NAMALWA (cell line): ENCODE measurements at places on chromosomes 12 and 14.

DNA sequence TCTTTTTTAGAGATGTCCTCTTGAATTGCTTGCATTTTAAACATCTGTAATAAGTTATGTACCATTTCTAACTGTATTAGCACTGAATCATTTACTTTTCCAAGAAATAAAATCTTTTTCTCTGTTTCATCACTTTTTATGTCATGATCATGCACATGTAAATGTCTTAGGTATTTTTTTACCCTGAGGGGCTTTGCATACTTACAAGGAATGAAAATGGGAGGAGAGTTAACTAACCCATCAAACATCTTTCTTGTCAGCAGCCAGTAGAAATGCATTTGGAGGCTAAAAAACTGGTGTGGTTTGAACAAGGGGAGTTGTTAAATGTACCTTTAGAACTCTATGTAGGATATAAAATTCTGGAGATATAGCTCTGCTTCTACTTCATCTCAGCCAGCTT lies 1080.3 kb downstream of the GALC start:
- no peak for DNase-seq

GRCh38 chr14:53766106-53766505 lies 190.5 kb downstream of the BMP4 start:
- DNase-seq, result no peak

GRCh38 chr14:95774265-95775160 lies 60.6 kb upstream of the TCL1A start:
- peak; percentile 85 for DNase-seq

DNA sequence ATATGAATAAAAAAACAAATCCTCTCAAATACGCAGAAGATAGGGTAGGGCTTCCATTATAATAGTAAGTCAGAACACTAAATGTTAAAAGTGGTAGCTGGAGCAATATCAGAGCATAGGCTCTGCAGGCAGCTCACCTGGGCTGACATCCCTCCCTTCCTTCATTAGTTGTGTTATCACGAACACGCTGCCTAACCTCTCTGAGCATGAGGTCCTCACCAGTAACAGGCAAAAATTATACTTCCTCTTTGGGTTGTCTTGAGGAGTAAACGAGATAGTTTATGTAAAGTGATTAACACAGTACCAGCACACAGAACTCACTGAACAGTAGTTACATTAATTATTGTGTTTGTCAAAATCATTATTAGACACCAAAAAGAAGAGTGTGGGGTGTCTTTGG lies 154.3 kb downstream of the STXBP6 start:
- DNase-seq, result no peak

DNA sequence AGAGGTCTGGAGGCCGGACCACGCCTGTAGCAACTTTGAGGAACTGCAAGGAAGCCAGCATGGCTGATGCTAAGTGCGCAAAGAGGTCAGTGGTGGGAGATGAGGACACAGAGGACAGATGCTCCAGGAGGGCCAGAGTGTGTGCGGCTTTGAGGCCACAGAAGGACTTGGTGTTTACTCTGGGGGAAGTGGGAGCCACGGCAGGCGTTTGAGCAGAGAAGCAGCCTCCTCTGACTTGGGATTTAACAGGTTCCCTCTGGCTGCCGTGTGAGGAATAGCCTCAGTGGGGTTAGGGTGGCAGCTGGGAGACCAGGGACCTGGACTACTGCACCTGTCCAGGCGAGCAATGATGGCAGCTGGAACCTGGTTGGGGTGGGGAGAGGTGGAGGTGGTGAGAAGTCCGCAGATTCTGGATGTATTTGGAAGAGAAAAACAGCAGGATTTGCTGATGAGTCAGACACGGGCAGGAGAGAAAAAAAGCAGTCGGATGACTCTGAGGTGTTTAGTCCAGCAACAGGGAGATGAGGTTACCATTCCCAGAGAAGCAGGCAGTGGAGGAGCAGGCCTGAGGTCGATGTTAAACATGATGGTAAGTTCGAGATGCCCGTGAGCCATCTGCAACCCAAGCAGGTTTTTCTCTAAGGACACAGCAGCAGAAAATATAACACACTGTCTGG lies 143.5 kb downstream of the SCARB1 start:
- no peak for DNase-seq

DNA sequence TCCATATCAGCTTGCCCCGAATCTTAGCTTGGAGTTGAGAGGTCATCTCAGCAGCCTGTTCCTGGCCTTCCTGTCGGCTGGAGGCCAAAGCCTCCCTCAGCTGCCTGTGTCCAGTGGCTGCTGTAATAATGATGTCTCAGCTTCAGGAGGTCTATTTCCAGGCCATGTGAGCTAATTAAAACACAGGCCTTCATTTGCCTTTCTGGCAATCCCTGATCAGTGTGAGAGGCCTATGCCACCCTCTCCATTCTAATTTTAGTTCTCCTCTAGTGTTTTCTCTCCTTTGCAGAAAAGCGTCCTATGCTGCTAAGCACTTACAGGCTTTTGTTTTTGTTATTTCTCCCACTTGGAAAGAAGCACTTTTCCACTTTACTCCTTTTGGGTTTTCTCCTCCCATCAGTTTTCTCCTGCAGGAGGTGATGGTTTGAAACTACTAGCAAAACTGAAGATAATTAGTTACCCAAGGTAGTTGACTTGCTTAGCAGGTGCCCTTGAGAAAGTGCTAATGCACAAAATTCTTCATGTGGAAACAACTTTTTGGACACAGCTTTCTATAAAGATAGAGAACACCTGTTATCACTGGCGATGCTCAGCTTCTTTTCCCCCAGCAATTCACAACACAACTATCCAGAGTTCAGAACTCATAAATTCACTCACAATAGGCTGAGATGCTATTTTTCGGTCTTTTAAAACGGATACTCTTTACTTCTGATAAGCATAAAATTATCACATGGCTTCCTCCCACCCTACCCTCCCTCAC lies 255.3 kb upstream of the GARIN6 start:
- peak; percentile 72 for DNase-seq

DNA sequence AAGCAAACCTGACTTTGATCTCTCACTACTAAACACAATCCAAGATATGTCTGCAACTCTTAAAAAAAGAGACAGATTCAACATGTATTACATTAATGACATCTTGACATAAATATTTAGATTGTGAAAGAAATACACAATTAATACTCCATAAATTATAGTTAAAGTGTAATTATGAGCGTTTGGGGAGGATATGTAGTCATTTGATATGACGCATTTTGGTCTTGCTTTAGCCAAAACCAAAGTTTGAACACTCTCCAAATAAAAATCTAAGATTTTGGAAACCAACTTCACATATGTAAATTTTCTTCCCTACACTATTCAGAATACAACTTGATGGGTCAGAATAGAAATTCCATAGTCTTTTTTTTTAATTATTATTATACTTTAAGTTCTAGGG lies 1257.6 kb downstream of the SLC16A7 start:
- no peak for DNase-seq

GRCh38 chr14:55604900-55605418 lies 25.0 kb downstream of the KTN1 start:
- no peak for DNase-seq

GRCh38 chr12:47276621-47277309 lies 197.0 kb upstream of the AMIGO2 start:
- peak; percentile 7 for DNase-seq

DNA sequence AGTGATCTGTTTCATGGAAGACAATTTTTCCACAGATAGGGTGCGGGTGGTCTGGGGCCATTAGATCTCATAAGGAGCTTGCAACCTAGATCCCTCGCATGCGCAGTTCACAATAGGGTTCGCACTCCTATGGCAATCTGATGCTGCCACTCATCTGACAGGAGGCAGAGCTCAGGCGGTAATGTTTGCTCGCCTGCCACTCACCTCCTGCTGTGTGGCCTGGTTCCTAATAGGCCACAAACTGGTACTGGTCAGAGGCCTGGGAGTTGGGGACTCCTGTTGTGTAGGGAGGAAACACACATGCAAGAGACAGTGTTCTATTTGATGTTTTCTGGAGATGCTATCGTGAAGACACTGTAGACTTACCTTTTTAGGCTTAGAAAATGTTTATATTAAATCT lies 77.0 kb upstream of the FGD4 start:
- no peak for DNase-seq

DNA sequence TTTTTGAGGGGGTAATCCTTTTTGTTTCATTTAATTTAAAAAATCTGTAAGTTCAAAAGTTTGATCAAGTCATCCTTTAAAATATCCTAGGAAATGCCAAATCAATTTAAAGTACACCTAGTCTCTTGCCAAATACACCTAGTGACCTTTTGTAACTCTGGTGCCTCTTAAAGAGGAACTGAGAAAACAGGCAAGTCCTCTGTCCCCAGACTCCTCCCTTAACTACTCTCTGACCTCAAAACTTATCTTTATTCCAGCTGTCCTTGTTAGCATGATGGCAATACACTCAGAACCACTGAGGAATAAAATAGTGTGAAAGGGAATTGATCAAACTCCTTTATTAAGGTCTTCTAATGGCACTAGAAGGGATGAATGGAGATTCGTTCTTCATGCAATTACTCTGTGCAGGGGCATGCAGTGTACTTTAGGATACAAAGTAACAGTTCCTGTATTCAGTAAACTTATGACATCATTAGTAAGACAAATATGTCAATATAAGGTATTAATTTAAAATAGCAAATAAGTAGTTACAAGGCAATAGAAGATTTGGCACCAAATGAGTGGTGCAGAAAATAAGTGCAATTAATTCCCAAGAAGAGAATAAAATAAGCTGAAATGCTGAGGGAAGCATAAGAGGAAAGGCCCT lies 3.3 kb downstream of the FAR2 start:
- peak; percentile 19 for DNase-seq

GRCh38 chr12:50542448-50542847 lies 37.7 kb downstream of the DIP2B start:
- DNase-seq, result no peak

DNA sequence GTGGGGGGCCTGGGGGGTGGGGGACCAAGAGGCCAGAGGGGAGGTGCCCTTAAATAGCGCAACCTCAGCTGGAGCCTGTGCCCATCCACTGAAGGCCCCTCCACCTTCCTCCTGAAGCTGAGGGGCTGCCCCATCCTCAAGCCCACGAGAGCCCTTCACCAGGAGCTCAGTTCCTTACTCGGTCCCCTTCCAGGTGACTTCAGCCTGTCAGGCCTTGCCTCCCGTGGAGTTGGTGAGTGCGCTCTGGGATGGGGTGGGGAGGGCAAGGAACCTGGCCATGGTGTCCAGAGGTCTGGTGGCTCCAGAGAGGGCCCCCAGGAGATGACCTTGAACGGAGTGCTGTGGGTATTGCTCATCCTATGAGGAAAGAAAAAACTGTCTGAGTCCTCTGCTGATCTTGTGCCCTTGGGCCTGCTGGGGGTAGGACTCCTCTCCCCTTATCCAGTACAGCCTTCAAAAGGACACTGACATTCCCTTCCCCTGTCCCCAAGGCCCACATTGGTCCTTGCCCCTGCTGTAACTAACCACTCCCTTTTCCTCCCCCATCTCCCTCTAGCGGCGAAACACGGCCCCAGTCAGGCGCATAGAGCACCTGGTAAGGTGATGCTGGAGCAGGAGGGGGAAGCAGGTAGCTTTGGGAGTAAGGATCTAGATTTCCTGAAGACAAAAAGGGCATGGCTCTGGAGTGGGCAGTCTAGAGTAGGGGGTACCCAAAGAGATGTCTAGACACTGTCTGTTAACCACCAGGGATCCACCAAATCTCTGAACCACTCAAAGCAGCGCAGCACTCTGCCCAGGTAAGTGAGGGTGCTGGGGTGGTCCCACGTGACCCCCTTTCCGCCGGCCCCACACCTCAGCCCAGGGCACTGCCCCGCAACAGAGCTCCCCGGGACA lies 3.6 kb downstream of the TNS2 start:
- peak; percentile 76 for DNase-seq

- no peak for DNase-seq
Measured at GRCh38 chr12:49540229-49541139, 1.7 kb downstream of the KCNH3 start.

DNA sequence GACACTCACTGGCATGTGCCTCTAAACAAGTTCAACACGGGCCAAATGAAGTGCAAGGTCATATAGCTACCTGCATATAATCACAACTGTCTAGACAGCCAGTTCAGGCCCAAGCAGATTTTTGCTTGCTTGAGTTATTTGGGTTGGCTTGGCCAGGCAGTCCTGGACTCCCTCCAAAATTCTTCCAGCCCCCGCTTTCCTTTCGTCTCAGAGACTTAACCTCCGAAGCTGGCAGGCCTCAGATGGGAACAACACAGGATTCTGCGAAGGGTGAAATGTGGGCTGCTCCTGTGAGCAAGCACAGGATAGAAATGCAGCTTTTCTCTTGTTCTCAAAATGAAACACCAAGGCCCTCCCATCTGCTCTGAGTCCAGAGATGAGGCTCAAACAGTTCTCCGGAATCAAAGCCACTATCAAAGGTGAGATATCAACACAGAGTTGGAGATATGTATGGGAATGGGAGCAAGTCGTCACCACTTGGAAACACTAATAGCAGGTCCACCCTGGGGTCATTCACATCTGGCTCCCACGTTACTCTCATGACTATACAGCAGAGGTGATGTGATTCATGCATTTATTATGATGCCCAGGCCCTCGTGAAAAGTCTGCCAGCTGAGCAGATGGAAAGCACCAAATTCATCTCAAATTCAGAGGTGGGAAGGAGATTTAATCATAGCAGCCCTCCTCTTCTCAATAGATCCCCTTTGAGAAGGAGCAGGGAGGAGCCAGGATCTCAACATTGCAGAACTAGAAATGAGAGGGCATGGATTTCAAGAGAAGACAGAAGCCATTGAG lies 389.8 kb downstream of the NUAK1 start:
- no peak for DNase-seq

DNA sequence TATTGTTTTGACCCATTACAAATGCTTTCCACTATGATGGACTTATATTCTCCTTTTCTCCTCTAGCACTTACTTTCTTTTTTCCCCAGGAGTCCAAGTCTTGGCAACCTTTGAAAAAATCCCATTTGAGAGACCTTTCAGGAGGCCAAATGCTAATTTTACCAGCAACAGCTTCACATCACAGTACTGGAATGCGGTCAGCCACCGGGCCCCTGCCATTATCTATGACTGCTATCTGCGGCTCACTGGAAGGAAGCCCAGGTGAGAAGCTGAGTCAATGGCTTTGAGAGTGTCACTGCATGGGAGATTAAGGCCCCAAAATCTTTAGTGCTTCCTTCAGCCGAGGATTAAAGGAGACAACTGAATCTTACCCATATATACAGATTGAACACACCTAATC lies 64.2 kb downstream of the ERGIC2 start:
- DNase-seq, result no peak

GRCh38 chr14:40010961-40011360 lies 578.7 kb upstream of the FBXO33 start:
- DNase-seq, result no peak

- DNase-seq, result no peak
Measured at GRCh38 chr12:7145671-7146070, 15.5 kb downstream of the CLSTN3 start.

- no peak for DNase-seq
Measured at GRCh38 chr12:4379405-4379804, at the start of gene FGF23. Gene FGF23 (minus strand): TSS chr12:4379712. CDS start chr12:4379582, 130 bp downstream.

- no peak for DNase-seq
Measured at GRCh38 chr12:42365486-42365885, 39.5 kb downstream of the PPHLN1 start.

- DNase-seq, result no peak
Measured at GRCh38 chr12:1297206-1297605, 297.2 kb downstream of the FBXL14 start.

GRCh38 chr12:112207397-112207924 lies 82.1 kb downstream of the TRAFD1 start:
- no peak for DNase-seq
